ENCODE measurements at places on chromosomes 7 and 10.
A peak's percentile ranks its signal among the peaks of the same experiment; 100 is the strongest.

DNA sequence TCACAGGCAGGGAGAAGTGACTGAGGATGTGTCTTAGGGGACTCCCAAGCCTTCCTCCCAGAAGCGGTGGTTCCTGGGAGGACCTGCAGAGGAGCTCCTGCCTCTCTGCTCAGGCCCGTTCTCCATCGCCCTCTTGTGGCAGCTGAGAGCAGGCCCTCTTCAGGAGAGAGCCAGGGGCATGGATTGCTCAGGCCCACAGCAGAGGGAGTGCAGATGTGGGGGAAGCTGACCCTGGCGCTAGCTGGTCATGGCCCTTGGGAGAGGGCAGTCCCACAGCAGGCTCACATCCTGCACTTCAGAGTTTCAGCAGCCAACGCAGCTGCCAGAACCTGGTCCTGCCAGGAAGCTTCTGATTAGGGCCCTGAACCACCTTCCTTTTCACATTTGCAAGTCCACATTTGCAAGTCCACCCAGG, 94.8 kb upstream of the TARP start:
- DNase-seq: peak; percentile 78

GRCh38 chr7:149824301-149824741, 13.9 kb upstream of the ZNF862 start:
- DNase-seq: no peak

GRCh38 chr7:94154858-94155257, 150.7 kb upstream of the BET1 start:
- no peak for DNase-seq

GRCh38 chr10:3924344-3924743, 139.3 kb upstream of the KLF6 start:
- no peak for DNase-seq

- DNase-seq: no peak
Observed at GRCh38 chr10:122186816-122187810, 84.0 kb upstream of the BTBD16 start.

DNA sequence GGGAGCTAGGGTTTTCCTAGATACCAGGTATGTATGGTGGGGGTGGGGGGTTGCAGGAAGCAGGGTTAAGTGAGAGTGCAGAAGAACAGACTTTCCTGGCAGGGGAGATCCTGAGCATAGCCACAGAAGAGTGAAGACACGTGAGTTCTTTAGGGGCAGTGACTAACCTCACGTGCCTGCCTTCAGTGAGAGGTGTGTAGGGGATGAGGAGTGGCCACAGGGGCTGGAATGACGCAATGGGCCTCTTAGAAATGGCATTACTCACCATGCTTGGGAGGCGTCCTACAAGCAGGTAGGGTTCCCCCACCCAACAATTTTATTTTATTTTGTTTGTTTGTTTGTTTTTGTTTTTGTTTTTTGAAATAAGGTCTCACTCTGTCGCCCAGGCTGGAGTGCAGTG, 698.6 kb upstream of the NRP1 start:
- DNase-seq: no peak

DNA sequence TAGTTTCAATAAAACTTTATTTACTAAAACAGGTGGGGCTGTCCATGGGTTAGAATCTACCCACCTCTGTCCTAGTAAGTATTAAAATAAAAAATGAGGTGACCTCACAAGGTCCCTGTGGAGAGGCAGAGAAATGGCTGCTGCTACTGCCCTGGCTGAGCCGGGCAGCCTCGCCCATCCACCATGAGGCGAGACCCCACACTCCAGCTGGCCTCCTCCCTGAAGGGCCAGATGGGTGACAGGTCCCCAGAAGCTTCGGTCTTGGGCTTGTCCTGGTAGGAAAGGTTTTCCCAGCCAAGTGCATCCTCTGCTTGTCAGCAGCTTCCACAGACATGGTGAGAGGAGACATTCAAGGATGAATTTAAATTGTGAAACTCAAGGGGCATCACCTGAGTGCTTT, 565.8 kb downstream of the PTPRN2 start:
- DNase-seq: no peak

Measured in activated CD8-positive, alpha-beta memory T cell treated with anti-CD3 and anti-CD28 coated beads, Interleukin-2, amount 50 U/mL, for 4 hours (primary cell).